ENCODE measurements at places on chromosomes 12 and 14.

- H3K27me3 ChIP-seq, result no peaks in the 10 kb centered on the region
- H3K4me1 ChIP-seq, result no peaks in the 10 kb centered on the region
- H3K36me3 ChIP-seq, result no peaks in the 10 kb centered on the region
- H3K4me3 ChIP-seq, result no peak overlapping the region
Observed at GRCh38 chr12:24281341-24281740, 331.9 kb upstream of the SOX5 start.

DNA sequence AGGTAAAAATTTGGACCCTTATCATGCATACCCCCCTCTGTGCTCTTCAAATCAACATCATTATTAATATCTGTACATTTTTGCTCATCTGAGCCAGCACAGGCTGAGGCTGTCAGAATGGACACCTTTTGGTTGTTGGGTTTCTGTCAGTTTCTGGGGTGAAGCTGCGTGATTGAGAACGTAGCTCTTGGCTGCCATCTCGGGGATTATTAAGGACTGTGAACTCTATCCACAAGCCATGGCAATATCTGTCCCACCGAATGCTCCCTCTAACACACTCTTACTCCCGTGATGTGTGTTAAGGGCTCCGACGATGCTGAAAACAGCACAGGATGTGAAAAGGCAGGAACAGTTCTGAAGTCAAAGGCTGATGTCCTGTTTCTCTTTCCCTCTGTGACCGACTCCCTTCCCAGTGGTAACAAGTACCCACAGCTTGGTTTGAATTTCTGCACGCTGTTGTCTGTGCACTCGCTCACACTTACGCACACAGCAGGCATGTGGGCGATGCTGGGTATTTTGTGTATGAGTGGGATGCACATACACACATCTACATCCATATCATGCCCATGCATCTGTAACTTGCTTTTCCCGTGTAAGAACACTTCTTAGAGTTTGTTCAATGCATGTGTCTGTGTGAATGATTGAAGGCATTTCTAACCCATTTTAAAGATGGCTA, 405.6 kb downstream of the TMEM121 start:
- no peak overlapping the region for H3K27ac ChIP-seq
- DNase-seq, result peak; percentile 61
- H3K4me1 ChIP-seq, result peaks cover 23% of the 10 kb centered on the region
- H3K36me3 ChIP-seq, result no peaks in the 10 kb centered on the region

DNA sequence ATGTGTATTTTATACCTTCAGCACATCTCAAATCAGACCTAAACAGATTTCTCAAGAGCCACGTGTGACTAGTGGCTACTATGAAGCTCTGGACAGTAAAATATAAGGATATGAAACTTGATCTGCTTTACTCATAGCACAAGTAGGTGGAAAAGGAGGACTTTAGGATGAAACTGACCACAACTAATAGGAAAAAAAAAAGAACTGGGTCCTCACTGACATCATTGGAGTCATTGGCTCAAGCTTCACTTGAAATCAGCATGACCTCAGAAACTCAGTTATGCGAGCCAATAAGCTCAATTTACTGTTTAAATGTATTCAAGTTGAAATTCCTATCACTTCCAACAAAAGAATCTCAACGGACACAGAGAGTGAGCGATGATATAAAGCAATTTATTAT, 34.1 kb upstream of the CIT start:
- no peaks in the 10 kb centered on the region for H3K4me1 ChIP-seq
- no peak overlapping the region for H3K4me3 ChIP-seq
- no peak for DNase-seq
- no peaks in the 10 kb centered on the region for H3K36me3 ChIP-seq
- no peak overlapping the region for H3K27ac ChIP-seq

DNA sequence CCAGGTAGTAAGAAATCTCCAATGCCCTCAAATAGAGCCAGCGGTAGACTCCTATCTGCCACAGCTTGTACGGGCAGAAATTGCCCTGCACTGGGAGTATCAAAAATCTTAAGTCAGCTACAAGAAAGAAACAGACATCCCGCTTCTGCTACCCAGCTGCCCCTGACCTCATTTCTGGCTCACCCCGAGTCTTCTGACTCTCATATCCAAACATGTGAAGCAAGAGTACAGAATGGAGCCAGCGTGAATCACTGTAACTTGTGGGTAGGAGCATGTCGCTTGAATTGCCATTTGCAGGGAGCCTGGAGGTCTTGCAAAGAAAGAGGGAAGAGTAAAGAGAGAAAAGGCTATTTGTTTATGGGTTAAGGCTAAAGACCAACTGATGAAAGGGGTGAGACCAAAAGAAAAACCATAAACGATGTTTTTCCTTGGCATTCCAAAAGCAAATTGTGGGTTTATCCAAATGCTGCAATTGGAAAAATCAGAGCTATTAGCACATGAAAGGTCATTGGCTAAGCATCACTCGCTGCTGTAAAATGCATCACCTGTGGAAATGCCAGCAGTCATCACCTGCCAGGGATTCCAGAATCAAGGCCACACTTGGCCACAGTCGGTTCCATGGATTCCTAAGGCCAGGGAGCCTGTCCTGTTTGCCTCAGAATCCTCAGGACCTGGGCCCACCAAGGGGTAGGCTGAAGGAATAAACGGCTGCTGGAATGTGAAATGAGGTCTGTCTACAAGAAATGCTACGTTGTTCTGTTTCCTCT, 86.6 kb downstream of the FOXN3 start:
- H3K27me3 ChIP-seq, result no peaks in the 10 kb centered on the region
- peaks cover 24% of the 10 kb centered on the region for H3K36me3 ChIP-seq
- no peak overlapping the region for H3K27ac ChIP-seq
- H3K4me1 ChIP-seq, result peaks cover 6% of the 10 kb centered on the region
- H3K4me3 ChIP-seq, result no peak overlapping the region

DNA sequence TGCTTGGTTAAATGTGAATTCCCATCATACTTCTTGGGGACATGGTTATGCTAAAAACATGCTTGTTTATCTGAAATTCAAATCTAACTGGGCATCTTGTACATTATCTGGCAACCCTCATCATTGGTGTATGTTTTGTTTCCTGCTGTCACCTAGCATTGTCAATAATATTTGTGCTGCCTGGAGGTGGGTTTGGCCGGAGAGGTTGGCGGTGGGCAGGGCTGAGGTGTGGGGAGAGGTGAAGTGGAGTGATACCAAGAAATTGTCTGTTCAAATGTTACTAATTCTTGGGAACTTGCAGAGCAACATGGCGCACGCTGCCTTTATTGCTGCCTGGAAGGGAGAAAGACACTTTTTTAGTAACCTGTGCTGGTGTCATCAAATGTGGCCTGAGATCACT, 280.5 kb downstream of the VRK1 start:
- peaks cover 16% of the 10 kb centered on the region for H3K27me3 ChIP-seq
- no peak for DNase-seq
- no peak overlapping the region for H3K27ac ChIP-seq
- no peak overlapping the region for H3K4me3 ChIP-seq
- H3K4me1 ChIP-seq, result peaks cover 9% of the 10 kb centered on the region
- no peaks in the 10 kb centered on the region for H3K36me3 ChIP-seq

DNA sequence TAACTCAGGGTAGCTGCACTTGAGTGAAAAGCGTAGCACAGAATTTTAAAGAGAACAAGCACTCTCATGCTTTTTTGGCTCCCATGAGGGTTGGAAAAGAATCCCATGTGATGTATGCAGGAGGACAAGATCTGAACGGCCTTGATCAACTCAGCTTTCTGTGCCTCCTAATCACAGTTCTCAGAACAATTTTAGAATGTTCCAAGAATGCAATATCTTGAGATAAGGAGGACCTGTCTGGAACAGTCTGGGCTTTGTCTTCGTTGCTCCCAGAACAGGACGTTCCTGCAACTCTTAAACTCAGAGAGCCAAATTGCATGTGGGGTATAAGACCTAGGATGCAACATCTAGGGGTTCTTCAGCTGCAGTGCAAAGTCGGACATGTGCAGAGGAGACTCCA, 582.7 kb downstream of the RERGL start:
- no peaks in the 10 kb centered on the region for H3K4me1 ChIP-seq
- no peak for DNase-seq
- no peak overlapping the region for H3K4me3 ChIP-seq
- no peak overlapping the region for H3K27ac ChIP-seq

DNA sequence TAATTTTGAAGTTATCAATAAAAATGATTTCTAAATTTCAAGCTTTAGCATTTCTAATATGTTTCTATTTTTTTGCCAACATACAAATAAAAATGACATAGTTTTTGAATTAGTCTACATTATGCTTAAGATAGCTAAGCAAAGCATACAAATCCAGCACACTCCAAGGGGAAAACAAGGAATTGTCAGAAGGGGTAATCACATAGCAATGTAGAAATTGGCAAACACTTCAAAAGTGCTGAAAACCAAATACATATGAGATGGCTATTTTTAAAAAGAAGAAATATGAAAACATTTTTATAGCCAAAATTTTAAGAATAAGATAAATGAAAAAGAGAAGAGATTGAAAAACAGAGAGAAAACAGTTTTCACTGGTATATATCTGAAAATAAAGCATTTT, 308.0 kb downstream of the SLC6A15 start:
- H3K27ac ChIP-seq, result no peak overlapping the region
- no peak overlapping the region for H3K4me3 ChIP-seq
- no peaks in the 10 kb centered on the region for H3K4me1 ChIP-seq

DNA sequence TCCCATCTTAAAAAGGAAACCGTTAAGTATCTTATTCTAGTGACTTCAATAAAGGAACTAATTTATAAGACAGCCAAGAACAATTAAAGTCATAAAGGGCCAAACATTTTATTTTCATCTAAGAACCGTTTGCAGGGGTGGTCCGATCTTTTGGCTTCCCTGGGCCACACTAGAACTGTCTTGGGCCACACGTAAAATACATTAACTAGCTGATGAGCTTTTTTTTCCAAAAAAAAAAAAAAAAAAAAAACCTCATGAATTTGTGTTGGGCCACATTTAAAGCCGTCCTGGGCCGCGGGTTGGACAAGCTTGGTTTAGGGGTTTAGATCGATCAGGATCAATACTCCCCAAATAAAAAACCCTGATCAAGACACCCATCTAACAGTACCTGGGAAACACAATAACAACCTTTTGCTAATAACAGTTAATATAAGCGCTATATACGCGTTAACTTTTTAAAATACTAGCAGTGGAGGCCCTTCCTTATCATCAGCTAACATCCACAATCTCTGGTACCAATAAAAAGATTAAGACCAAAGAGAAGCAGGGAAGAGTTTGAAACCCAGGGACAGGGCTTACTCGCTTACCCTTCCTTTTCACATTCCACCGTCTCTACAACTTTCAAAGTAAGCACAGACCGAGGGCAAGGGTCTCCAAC, 1.1 kb downstream of the NAP1L1 start:
- DNase-seq, result no peak
- peaks cover 32% of the 10 kb centered on the region for H3K36me3 ChIP-seq
- peak overlapping the region; percentile 97 for H3K4me3 ChIP-seq
- H3K27me3 ChIP-seq, result no peaks in the 10 kb centered on the region
- peaks cover 63% of the 10 kb centered on the region for H3K4me1 ChIP-seq

GRCh38 chr14:86015511-86015910, 485.6 kb downstream of the FLRT2 start:
- H3K4me3 ChIP-seq, result no peak overlapping the region
- H3K36me3 ChIP-seq, result no peaks in the 10 kb centered on the region
- no peak for DNase-seq
- no peaks in the 10 kb centered on the region for H3K27me3 ChIP-seq

GRCh38 chr12:6225630-6226001, 25.4 kb downstream of the CD9 start:
- no peak overlapping the region for H3K27ac ChIP-seq
- no peak overlapping the region for H3K4me3 ChIP-seq

DNA sequence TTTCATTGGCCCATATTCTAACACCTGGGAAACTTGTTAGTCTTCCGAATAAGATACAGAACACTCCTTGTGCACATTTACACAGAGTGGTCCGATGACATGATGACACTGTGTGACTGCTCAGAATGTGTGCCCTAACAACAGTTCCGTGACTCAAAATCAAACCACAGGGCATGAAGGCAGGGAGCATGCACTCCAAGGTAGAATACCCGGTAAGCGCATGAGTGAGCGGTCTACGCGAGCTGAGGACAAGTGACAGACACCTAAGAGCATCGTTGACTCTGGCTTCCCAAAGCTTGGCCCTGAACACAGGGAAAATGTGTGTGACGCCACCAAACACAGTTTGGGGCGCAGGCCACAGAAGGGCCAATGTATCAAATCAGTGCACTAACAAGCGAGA, 18.6 kb downstream of the CLIP1 start:
- H3K27ac ChIP-seq, result no peak overlapping the region
- no peaks in the 10 kb centered on the region for H3K27me3 ChIP-seq
- H3K4me3 ChIP-seq, result no peak overlapping the region
- peaks cover 17% of the 10 kb centered on the region for H3K36me3 ChIP-seq

GRCh38 chr12:111268738-111269572, 99.9 kb downstream of the PHETA1 start:
- H3K4me3 ChIP-seq, result no peak overlapping the region
- H3K27me3 ChIP-seq, result peaks cover 7% of the 10 kb centered on the region
- no peak overlapping the region for H3K27ac ChIP-seq
- H3K4me1 ChIP-seq, result peaks cover 10% of the 10 kb centered on the region

GRCh38 chr12:125140279-125141209, 75.3 kb downstream of the AACS start:
- H3K27ac ChIP-seq, result no peak overlapping the region
- H3K36me3 ChIP-seq, result no peaks in the 10 kb centered on the region
- no peak overlapping the region for H3K4me3 ChIP-seq
- no peaks in the 10 kb centered on the region for H3K27me3 ChIP-seq
- DNase-seq, result no peak

GRCh38 chr12:55683676-55684075, 24.0 kb downstream of the ITGA7 start:
- no peak overlapping the region for H3K4me3 ChIP-seq
- H3K27ac ChIP-seq, result no peak overlapping the region
- no peaks in the 10 kb centered on the region for H3K4me1 ChIP-seq
- no peak for DNase-seq
- peaks cover 68% of the 10 kb centered on the region for H3K27me3 ChIP-seq

DNA sequence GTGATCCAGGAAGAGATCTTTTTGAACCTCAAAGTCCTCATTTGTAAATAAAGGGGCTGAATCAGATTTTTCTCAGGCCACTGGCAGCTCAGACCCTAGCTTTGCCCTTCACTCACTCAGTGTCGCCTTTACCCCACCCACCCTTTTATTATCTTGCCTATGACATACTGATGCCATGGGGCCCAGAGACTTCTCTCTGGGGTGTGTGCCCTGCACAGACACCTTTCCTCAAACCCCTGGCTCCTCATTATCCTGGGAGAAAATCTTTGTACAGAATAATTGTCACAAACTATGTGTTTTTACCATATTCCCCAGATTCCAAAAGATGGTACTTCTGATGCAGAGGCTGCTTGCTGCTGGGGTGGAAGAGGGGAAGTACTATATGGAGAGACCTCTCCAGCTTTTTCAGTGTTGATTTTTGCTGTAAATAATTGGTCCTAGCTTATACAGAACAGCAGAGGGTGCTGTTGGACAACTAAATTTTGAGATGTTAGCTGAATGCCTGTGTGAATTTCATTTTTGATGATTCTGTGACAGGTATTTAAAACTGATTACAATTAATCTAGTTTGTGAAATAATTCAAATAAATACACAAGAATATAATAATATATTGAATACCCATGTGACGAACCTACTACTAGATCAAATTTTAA, 53.9 kb upstream of the DCD start:
- H3K27ac ChIP-seq, result no peak overlapping the region
- no peak for DNase-seq
- peaks cover 12% of the 10 kb centered on the region for H3K27me3 ChIP-seq
- no peaks in the 10 kb centered on the region for H3K4me1 ChIP-seq
- H3K4me3 ChIP-seq, result no peak overlapping the region
